Activated CD4-positive, alpha-beta T cell treated with anti-CD3 and anti-CD28 coated beads for 36 hours (primary cell): ENCODE measurements at places on chromosomes 1 and 21.
A peak's percentile ranks its signal among the peaks of the same experiment; 100 is the strongest.

DNA sequence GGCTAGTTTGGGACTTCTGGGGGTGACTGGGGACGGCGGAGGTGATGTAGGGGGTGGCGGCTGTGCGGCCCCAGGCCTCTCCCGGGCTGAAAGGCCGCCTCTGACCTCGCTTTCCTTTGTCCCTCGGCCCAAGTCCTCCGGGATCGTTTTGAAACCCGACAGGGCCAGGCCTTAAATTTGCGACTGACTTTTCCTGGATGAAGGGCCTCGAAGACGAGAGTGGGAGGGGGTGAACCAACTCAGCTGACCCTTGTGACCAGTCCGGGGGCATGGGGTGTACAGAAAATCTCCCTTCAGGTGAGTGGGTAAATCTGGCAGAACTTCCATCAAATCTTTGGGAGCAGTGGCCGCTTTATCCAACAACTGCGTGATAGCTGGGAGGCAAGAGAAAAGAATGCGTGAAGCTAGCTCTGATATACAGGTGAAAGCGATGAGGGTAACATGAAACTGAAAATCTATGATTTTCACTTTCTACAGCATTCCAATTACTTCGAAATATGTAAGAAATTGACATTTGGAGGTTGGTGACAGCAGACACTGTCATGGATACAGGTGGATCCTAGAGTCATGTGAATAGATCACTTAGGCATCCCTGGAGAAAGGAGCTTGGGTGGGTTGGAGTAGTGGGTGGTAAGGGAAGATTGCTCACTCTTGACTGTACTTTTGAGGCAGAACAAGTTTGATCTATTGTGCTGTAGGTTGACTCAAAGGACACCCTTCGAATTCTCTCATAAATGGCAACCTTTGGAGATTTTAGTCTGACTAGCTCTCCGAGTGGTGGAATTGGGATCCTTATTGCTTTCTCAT, 885 bp downstream of the AHCYL1 start:
- H3K36me3 ChIP-seq: peaks cover 16% of the 10 kb centered on the region
- peak overlapping the region; percentile 92 for H3K4me3 ChIP-seq
- no peaks in the 10 kb centered on the region for H3K27me3 ChIP-seq
- peak overlapping the region; percentile 95 for H3K27ac ChIP-seq

GRCh38 chr1:51453010-51453409, 66.1 kb downstream of the EPS15 start:
- no peak for DNase-seq
- no peaks in the 10 kb centered on the region for H3K4me1 ChIP-seq
- H3K4me3 ChIP-seq: no peak overlapping the region
- no peak overlapping the region for H3K27ac ChIP-seq

GRCh38 chr1:164664127-164664526, 105.1 kb downstream of the PBX1 start:
- no peak overlapping the region for H3K27ac ChIP-seq
- DNase-seq: no peak
- H3K4me3 ChIP-seq: no peak overlapping the region
- peaks cover 5% of the 10 kb centered on the region for H3K4me1 ChIP-seq
- no peaks in the 10 kb centered on the region for H3K27me3 ChIP-seq
- H3K36me3 ChIP-seq: no peaks in the 10 kb centered on the region

GRCh38 chr1:226886122-226886901, 15.9 kb downstream of the PSEN2 start:
- no peaks in the 10 kb centered on the region for H3K36me3 ChIP-seq
- no peak overlapping the region for H3K4me3 ChIP-seq
- H3K27me3 ChIP-seq: no peaks in the 10 kb centered on the region
- H3K4me1 ChIP-seq: peaks cover 51% of the 10 kb centered on the region
- peak overlapping the region; percentile 39 for H3K27ac ChIP-seq

DNA sequence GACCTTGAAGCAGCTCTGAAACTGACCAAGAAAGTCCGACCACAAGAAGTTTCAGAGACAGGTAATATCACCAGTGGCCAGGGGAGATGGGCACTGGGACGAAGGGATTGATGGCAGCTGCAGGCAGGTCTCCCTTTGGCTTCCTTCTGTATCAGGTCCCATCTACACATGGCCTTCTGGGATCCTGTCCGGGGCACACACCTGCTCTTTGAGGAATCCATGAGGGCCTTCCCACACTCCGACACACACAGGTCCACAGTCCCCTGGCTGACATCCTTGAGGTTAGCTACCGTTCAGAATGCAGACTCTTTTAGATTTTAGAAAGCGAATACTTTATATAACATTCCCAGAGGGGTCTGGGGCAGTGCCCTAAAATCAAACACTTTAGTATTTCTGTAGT, 26.5 kb upstream of the TMEM125 start:
- no peak for DNase-seq
- H3K27ac ChIP-seq: no peak overlapping the region
- no peaks in the 10 kb centered on the region for H3K36me3 ChIP-seq
- H3K27me3 ChIP-seq: no peaks in the 10 kb centered on the region

DNA sequence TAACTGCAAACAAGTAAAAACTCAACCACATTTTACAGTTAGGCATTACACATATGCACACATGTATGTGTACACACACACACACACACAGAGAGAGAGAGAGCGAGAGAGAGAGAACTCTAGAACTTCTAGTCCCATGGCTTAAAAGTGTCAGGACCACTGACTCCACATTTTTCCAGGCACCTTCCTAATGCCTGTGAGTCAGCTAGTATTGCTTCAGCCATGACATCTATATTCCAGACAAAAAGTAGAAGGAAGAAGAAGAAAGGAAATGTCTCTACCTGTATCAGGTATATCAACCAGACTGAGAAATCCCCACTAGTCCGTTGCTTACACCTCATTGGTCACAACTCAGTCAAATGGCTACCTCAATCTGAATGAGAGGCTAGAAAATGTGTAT, 31.9 kb upstream of the TACSTD2 start:
- no peak overlapping the region for H3K4me3 ChIP-seq
- DNase-seq: no peak
- H3K36me3 ChIP-seq: peaks cover 3% of the 10 kb centered on the region
- H3K27me3 ChIP-seq: peaks cover 34% of the 10 kb centered on the region

DNA sequence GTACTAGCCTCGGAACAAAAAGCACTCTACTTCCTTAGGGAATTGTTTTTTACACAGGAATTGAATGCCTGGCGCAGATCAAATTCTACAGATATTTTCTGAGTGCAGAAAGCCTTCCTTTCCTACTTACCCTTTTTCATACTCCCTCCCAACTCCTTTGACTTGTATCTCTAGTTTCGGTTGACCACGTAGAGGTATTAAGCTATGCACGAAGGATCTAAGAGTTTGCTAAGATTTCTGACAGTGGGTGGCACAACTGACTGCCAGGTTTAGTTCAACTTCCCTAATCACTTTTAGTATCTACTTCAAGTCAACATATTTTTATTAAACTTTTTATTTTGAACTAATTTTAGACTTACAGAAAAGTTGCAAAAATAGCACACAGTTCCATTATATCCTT, 5.0 kb downstream of the TOR1AIP2 start:
- no peak overlapping the region for H3K27ac ChIP-seq
- H3K36me3 ChIP-seq: peaks cover 25% of the 10 kb centered on the region
- peaks cover 45% of the 10 kb centered on the region for H3K4me1 ChIP-seq
- no peaks in the 10 kb centered on the region for H3K27me3 ChIP-seq
- no peak for DNase-seq

- H3K4me1 ChIP-seq: no peaks in the 10 kb centered on the region
- DNase-seq: no peak
- no peak overlapping the region for H3K4me3 ChIP-seq
These were observed 30.4 kb upstream of the CNTN2 start for GRCh38 chr1:205012391-205013140.

GRCh38 chr21:15472108-15473040, 257.4 kb upstream of the USP25 start:
- no peak for DNase-seq
- peaks cover 6% of the 10 kb centered on the region for H3K27me3 ChIP-seq
- H3K36me3 ChIP-seq: peaks cover 4% of the 10 kb centered on the region
- no peak overlapping the region for H3K4me3 ChIP-seq

GRCh38 chr1:162696286-162696862, 64.1 kb downstream of the DDR2 start:
- no peak overlapping the region for H3K4me3 ChIP-seq
- no peak for DNase-seq
- H3K4me1 ChIP-seq: no peaks in the 10 kb centered on the region
- H3K36me3 ChIP-seq: no peaks in the 10 kb centered on the region
- H3K27me3 ChIP-seq: peaks cover 6% of the 10 kb centered on the region
- no peak overlapping the region for H3K27ac ChIP-seq

GRCh38 chr1:33436557-33437285, 5.8 kb upstream of the PHC2 start:
- no peak overlapping the region for H3K27ac ChIP-seq
- no peaks in the 10 kb centered on the region for H3K36me3 ChIP-seq
- peaks cover 11% of the 10 kb centered on the region for H3K27me3 ChIP-seq
- no peak overlapping the region for H3K4me3 ChIP-seq
- no peak for DNase-seq

GRCh38 chr1:182515556-182515955, 65.6 kb downstream of the RGSL1 start:
- no peaks in the 10 kb centered on the region for H3K4me1 ChIP-seq
- no peak overlapping the region for H3K27ac ChIP-seq
- H3K4me3 ChIP-seq: no peak overlapping the region
- peaks cover 9% of the 10 kb centered on the region for H3K27me3 ChIP-seq
- H3K36me3 ChIP-seq: no peaks in the 10 kb centered on the region

GRCh38 chr1:98005326-98006010, 84.6 kb upstream of the DPYD start:
- peaks cover 5% of the 10 kb centered on the region for H3K4me1 ChIP-seq
- no peak overlapping the region for H3K4me3 ChIP-seq
- no peak for DNase-seq

DNA sequence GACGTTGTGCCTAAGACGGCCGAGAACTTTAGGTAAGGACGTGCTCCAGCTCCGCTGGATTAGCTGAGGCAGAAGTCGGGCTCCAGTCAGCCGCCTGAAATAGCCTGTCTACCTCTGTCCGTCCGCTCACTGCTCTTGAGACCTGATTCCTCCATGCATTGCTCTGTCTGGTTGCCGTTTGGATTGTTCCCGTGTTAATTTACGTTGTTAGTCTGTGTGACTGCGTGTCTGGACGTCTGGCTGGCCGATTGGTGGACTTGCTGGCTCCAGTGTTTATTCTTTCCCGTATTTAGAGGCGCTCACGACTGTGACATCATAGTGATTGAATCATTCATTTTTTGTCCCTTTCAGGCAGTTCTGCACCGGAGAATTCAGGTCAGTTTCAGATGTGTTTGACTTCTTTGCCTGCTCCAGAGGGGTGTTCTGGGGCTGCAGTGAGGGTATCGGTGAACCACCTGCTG, 684 bp downstream of the PPIH start:
- peaks cover 39% of the 10 kb centered on the region for H3K4me1 ChIP-seq
- peak overlapping the region; percentile 97 for H3K4me3 ChIP-seq
- H3K27me3 ChIP-seq: no peaks in the 10 kb centered on the region
- no peak for DNase-seq

DNA sequence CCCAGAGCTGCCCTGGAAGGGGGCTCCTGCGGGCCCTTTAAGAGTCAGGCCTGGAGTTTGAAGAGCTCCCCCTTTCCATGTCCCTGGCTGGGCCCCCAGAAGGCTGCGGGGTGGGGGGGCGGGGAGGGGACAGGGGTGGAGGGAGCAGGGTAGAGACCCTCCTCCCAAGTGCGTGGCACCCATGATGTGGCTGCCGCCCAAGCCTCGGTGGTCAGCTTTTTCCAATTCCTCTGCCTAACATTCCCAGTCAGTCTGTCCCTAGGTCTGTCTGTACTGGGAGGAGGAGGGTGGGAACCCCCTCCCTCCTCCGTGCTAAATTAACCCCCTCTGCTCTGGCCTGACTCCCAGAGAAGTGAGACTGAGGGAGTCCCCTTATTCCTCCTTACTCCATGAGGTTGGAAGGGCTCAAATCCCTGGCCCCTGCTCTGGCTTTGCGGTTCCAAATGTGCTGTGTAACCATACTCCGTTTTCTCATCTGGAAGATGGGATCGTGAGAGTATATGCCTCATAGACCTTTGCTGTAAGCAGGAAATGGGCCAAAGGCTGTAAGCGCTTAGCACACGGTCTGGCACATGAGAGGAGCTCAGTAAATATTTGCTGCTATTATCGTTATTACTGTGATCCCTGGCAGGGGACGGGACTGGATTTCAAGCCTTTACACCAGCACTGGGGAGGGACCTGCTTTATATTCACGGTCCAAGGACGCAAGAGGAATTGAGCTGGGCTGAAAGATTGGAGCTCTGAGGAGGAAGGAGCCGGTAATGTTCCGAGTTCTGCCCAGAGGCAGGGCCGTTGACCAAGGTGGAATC, 658 bp upstream of the COL16A1 start:
- H3K4me3 ChIP-seq: no peak overlapping the region
- peak; percentile 14 for DNase-seq
- peaks cover 37% of the 10 kb centered on the region for H3K4me1 ChIP-seq

DNA sequence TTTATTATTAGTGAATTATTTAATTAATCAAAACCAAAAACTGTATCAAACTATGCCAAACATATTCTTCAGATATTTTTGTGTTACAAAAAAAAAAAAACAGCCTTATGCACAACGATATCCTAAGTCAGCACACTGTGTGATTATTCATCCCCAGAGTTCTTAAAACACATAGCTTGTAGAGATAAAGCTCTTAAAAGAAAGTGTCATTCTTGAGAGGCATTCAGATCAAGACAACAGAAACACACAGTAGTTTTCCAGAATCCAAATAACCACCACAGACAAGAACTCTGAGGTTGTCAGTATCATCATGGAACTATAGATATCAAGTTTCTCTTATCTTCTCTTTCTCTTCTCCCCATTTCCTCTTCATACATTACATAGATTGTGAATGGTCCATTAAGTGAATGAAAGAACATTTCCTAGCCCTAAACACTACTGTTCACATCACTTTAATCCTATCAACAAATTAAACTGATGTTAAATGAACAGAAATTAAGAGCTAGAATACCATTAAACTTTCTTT, 13.5 kb downstream of the ZZZ3 start:
- H3K27ac ChIP-seq: peak overlapping the region; percentile 19
- H3K27me3 ChIP-seq: no peaks in the 10 kb centered on the region
- H3K4me1 ChIP-seq: peaks cover 68% of the 10 kb centered on the region
- H3K36me3 ChIP-seq: peaks cover 4% of the 10 kb centered on the region
- H3K4me3 ChIP-seq: no peak overlapping the region

- H3K4me3 ChIP-seq: no peak overlapping the region
- H3K27ac ChIP-seq: no peak overlapping the region
- H3K27me3 ChIP-seq: no peaks in the 10 kb centered on the region
- H3K4me1 ChIP-seq: no peaks in the 10 kb centered on the region
These were observed 871 bp downstream of the SLFNL1 start for GRCh38 chr1:41020654-41021053.

DNA sequence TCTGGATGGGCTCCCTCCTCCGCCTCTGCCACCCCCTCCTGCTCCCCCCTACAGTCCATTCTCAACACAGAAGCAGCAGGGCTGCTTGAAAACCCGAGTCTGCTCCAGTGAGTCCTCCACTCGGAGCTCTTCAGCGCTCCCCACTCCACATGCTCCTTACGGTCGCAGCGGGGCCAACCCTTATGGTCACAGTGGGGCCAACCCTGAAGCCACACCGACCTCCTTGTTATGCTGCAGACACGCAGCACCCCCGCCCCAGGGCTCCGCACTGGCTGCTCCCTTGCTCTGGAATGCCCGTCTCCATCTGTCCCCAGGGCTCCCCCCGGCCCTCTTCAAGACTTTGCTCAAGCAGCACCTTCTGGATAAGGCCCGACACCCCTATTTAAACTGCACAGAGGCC, 22.6 kb downstream of the GPR157 start:
- H3K27me3 ChIP-seq: no peaks in the 10 kb centered on the region
- H3K27ac ChIP-seq: no peak overlapping the region
- H3K4me3 ChIP-seq: no peak overlapping the region
- DNase-seq: no peak

- H3K27ac ChIP-seq: peak overlapping the region; percentile 90
- H3K4me3 ChIP-seq: peak overlapping the region; percentile 47
- peaks cover 76% of the 10 kb centered on the region for H3K4me1 ChIP-seq
- H3K27me3 ChIP-seq: no peaks in the 10 kb centered on the region
These were observed 262.6 kb upstream of the SGIP1 start for GRCh38 chr1:66271216-66271903.
